Chondrocyte (in vitro differentiated cells): ENCODE measurements at places on chromosomes 12 and 14. TPM values are rescaled to one million over a fixed set of nuclear protein-coding genes. Genes with fewer than 3 reads are reported as not detected.

- H3K27me3 ChIP-seq = no peaks in the 10 kb centered on the region
- H3K4me1 ChIP-seq = peaks cover 37% of the 10 kb centered on the region
- peak overlapping the region; percentile 54 for H3K4me3 ChIP-seq
- no peak for DNase-seq
- peak overlapping the region; percentile 86 for H3K27ac ChIP-seq
- H3K36me3 ChIP-seq = peaks cover under 1% of the 10 kb centered on the region
Measured at GRCh38 chr12:1630827-1631591, 2.0 kb downstream of the WNT5B start.

- H3K27me3 ChIP-seq = peaks cover 26% of the 10 kb centered on the region
- H3K4me3 ChIP-seq = no peak overlapping the region
- DNase-seq = peak; percentile 68
- no peaks in the 10 kb centered on the region for H3K36me3 ChIP-seq
- H3K27ac ChIP-seq = no peak overlapping the region
- H3K4me1 ChIP-seq = no peaks in the 10 kb centered on the region
Measured at GRCh38 chr14:101499080-101499479, 62.2 kb upstream of the DIO3 start.

GRCh38 chr12:18467620-18468245 lies 206.4 kb downstream of the PIK3C2G start:
- no peaks in the 10 kb centered on the region for H3K4me1 ChIP-seq
- no peak overlapping the region for H3K4me3 ChIP-seq
- peaks cover 4% of the 10 kb centered on the region for H3K27me3 ChIP-seq
- no peaks in the 10 kb centered on the region for H3K36me3 ChIP-seq
- no peak for DNase-seq
- no peak overlapping the region for H3K27ac ChIP-seq

- no peak overlapping the region for H3K4me3 ChIP-seq
- DNase-seq = no peak
- no peak overlapping the region for H3K27ac ChIP-seq
- H3K36me3 ChIP-seq = no peaks in the 10 kb centered on the region
- peaks cover 7% of the 10 kb centered on the region for H3K4me1 ChIP-seq
- peaks cover 18% of the 10 kb centered on the region for H3K27me3 ChIP-seq
Measured at GRCh38 chr12:59407799-59408198, 188.0 kb upstream of the SLC16A7 start.

DNA sequence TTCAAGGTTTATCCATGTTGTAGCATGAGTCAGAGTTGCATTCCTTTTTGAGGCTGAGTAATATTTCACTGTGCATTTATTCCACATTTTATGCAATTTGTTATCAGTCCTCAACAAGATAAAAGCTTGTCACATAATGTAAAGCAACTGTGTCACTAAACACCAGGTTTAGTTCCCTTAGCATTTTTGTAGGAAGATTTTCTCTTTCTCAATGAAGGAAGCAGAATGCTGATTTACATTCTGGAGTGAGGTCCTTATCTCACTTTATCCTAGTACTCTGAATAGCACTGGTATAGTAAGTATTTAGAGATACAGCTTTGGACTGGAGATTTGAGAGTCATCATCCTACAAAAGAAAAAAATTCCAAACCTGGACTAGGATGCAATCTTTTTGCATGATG lies 9.8 kb upstream of the EXD2 start:
- no peak overlapping the region for H3K27ac ChIP-seq
- no peaks in the 10 kb centered on the region for H3K36me3 ChIP-seq
- H3K4me1 ChIP-seq = peaks cover 3% of the 10 kb centered on the region
- no peak for DNase-seq

DNA sequence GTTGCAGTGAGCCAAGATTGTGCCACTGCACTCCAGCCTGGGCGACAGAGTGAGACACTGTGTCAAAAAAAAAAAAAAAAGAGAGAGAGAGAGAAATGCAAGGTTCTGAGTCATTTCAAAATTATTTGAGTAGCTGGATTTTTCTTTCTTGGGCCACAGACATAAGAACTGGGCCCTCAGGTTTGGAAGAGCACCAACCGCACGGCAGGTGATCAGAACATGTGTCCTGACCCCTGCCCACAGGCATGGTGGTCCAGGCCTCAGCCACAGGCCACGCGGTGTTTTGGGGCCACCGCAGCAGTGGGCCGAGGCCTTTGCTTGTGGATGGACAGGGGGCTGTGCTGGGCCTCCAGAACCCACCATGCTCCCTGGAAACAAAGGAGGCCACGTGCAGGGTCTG lies 126.7 kb downstream of the CALM1 start:
- peak overlapping the region; percentile 54 for H3K27ac ChIP-seq
- H3K27me3 ChIP-seq = no peaks in the 10 kb centered on the region
- H3K36me3 ChIP-seq = no peaks in the 10 kb centered on the region
- H3K4me1 ChIP-seq = peaks cover 37% of the 10 kb centered on the region
- no peak for DNase-seq

The ZC2HC1C gene
- total RNA-seq = 0.31 to 0.62 TPM (median 0.48 TPM) in 3 replicates

The SIX1 gene
- total RNA-seq = 92.0 to 204 TPM (median 94.6 TPM) in 3 replicates

The USP5 gene
- total RNA-seq = 103 to 147 TPM (median 106 TPM) in 3 replicates

The SRGAP1 gene
- 13.0 to 14.7 TPM (median 13.2 TPM) in 3 replicates for total RNA-seq

The C14orf132 gene
- 33.0 to 99.3 TPM (median 33.2 TPM) in 3 replicates for total RNA-seq
